Activated CD4-positive, alpha-beta T cell treated with anti-CD3 and anti-CD28 coated beads, Interleukin-2, amount 50 U/mL, for 48 hours (primary cell): ENCODE measurements at places on chromosomes 7 and 10.

GRCh38 chr7:24921362-24921679 lies 58.7 kb downstream of the OSBPL3 start:
- DNase-seq, result no peak

DNA sequence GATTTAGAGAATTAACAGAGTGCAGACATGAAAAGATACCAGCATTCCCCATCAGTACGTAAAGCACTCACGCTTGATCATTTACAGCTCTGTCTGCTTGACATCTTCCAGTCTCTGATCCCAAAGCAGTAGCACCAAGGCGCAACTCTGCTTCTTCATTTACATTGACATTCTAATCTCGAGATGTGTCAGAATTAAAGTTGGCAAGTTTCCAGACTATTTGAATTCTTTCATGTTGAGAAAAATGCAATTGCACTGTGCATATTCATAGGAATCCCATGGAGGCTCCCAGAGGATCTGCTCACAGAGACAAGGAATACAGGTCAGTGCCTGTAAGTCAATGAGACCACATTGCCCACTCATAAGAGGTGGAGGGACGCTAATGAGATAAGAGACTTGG lies 183.9 kb downstream of the LRRN3 start:
- no peak for DNase-seq

DNA sequence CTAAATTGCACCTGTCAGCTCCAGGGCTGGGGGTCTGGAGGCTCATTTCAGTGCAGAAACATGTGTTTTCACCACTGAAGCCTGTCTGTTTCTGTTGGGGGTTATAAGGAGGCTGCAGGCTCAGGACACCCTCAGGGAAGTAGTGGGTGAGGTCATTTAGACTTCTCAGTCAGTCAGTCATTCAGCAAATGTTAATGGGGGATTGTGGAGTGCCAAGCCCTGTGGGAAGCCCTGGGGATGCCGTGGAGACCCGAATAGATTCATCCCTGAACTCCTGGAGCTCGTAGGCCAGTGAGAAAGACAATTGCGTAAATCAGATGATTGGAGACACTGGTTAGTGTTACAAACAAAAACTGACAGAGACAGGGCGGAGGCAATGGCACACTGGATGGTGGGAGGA lies 19.2 kb downstream of the LHPP start:
- no peak for DNase-seq

GRCh38 chr7:29126804-29127203 lies 19.5 kb downstream of the CPVL start:
- no peak for DNase-seq

DNA sequence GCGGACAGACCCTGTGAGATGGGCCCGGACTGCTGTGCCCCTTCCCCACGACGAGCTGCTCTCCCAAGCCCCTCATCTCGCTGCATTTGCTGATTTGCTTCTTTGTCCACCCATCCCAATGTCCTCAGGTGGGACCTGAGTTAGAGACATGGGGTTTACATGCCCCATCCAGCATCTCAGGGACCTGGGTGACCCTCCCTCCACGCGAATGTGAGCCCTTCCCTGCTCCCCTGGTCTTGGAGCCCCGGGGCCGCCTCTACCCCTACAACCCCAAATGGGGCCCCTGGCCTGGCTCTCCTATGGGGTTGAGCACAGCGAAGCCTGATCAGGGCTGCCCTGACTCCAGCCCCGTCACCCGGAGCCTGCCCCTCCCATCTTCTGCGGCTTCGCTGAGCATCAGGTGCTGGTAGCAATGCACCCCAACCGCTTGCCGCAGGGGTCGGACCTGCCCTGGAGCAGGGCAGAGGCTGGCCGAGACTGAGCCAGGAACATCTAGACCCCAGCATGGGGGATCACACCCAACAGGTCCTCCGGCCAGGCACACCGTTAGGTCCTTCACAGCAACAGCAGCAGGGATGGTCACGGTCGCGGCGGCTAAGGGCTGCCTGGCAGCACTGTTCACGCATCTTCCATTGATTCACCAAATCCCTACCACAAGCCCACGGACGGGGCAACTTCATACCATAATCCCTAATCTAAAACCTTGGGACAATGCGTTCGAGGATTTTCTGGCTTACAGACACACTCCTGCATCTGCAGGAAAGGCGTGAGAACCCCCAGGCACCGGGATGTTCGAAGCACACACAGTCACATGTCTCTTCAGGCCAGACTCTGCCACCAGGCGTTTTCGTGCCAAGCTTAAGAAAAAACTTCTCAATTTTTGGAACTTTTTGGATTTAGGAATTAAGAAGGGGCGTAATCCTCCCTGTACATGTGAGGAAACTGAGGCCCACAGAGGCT lies 15.5 kb downstream of the WDR86 start:
- DNase-seq, result no peak
